Activated CD8-positive, alpha-beta T cell treated with anti-CD3 and anti-CD28 coated beads, Interleukin-2, amount 10 ng/mL, durations not matched to agents 7 days and 5 days (primary cell): ENCODE measurements at places on chromosomes 1 and 21.

DNA sequence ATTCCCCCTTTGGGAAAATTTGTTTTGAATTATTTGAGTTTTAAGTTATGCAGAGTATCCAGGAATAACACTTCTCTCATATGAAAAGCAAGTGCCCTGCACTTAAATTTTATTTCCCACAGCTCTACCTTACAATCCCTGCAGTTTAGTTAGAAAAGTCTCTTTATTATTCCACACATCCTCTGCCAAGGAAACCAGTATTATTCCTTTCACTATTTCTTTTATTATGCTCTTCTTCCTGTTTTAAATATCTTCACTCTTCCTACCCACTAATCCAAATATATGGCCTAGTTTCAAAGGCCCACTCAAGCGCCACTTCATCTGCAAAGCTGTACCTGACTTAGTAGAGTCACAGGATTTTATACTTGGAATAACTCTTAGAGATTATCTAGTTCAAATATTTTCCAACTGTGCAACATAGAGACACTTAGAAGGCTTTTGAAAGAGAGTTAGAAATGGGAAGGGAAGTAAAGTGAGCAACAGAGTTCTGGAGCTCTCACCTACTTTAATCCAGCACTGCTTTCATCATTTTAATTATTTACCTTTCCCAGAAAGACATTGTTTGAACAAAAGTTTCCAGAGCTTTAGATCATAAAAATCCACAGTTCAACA, 97.2 kb upstream of the LYPLAL1 start:
- DNase-seq: no peak

DNA sequence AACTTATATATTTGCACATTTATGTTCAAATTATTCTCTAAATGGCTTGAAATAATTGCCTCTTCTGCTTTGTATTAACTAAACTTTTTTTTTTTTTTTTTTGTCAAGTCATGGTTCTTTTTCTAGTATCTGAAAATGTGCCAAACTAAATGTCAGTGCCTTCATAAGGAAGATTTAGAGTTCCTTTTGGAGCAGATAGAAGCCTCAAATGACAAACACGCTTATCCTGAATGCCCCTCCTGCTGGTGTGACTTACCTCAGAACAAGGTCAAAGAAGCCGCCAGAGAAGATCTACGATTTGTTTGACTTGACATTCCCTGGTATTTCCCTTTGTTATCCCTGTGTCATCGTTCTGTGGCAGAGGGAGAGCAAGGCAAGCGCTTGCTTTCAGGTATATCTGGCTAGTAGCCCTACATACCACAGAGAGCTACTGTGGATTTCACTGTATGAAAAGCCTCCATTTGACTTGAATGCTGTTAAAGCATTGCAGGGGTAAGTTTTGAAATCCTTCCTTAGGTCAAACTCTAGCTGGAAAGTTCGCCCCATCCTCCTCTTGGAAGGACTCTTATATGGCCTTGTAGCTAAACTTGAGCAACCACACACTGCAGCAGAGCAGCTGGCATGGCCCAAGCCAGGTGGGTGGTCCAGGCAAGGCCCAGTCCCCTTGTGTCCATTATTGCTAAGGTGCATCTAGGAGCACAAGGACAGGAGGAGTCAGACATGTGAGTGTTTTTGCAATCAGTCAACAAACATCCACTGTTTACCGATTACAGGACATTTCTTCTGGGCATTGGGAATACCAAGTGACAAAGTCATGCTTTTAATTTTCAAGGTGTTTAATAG, 285.4 kb upstream of the USP25 start:
- DNase-seq: no peak

DNA sequence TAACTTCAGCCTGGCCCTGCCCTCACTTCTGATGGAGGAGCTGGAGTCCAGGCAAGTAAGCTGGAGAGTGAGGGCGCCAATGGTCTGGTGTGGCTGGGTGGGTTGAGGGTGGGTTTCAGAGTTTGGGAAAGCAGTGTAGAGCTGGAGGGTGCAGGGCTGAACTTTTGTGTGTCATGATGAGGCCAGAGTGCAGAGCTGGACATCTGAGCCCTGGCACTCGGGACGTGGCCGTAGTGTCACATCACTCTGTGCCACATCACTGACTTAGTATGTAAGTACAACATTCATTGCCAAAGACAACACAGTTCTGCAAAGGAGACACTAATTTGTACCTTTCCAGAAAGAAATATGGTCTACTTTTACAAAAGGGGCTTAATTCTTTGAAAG, 15.8 kb downstream of the SPATA46 start:
- DNase-seq: no peak

DNA sequence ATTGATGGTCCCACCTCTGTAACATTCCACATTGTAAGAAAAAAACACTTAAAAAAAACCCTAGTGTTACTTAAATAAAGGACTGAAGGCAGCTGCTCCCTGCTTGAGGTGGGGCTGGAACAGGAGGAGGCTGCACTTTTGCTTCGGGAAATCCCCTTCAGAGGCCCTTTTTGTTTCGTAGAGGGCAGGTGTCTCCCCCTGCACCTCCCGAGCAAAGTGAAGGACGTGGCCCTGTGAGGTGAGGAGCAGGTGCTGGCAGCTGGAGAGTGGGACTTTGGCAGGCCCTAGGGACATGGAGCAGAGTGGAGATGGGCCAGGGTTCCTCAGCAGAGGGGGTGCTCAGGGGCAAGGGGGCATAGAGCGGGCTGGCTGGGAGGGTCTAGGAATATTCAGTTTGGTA, 33.4 kb upstream of the WNT4 start:
- no peak for DNase-seq

DNA sequence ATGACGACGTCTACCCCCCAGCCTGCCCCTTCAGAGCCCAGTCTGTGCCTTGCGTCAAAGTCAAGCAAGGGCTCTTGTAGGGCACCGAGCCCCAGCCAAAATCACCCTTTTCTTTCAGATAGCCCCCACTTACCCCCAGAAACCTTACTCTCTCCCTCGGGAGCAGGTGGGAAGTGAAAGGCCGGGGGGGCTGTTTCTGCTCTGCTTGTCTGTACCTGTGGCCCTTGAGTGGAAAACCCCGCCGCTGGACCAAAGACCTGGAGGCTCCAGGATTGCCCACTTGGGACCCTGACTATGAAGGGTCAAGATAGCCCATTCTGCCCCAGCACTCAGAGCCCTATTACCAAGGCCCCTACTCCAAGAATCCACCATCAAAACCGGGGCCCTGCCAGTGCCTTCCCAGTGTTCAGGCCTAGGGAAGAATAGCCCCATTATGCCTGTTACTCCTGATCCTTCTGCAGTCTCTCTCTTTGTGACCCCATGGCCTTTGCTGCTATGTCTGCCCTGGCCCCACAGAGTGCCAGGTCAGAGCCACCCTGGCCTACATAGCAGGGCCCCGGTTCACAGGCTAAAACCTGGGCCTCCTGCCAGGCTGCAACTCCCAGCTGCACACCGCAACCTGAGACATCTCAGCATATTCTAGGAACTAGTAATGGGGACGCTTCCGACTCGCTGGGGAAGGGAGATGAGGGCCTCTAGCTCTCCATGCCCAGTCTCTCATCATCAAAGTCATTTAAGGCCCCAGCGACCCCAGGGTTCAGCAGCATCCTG, 22.2 kb upstream of the HPDL start:
- DNase-seq: no peak
